ENCODE measurements at places on chromosomes 7 and 10.

DNA sequence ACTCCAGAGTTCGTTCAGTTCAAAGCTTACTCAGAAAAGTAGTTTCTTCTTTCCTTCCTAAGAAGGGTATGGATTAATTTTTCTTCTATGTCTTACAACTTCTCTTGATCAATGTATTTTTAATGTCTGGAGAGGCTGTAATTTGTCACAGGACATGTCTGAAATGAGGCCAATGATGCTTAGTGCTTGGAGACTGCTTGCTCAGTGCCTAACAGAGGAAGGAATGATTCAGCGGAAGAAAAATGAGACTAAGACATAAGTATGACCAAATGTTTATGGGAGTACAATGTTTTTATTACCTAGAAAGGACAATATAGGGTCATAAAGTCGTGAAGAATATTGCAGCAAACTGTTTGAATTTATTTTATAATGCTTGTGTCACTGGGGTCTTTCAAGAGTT, 43.3 kb downstream of the GPR37 start:
- DNase-seq: no peak

GRCh38 chr7:19146699-19147098, 1.5 kb upstream of the FERD3L start:
- no peak for DNase-seq

GRCh38 chr7:28702171-28702570, 256.0 kb downstream of the TRIL start:
- DNase-seq: no peak

GRCh38 chr7:110399421-110399820, 691.5 kb upstream of the LRRN3 start:
- no peak for DNase-seq

- no peak for DNase-seq
Measured at GRCh38 chr10:44035474-44036197, 349.3 kb downstream of the CXCL12 start.

DNA sequence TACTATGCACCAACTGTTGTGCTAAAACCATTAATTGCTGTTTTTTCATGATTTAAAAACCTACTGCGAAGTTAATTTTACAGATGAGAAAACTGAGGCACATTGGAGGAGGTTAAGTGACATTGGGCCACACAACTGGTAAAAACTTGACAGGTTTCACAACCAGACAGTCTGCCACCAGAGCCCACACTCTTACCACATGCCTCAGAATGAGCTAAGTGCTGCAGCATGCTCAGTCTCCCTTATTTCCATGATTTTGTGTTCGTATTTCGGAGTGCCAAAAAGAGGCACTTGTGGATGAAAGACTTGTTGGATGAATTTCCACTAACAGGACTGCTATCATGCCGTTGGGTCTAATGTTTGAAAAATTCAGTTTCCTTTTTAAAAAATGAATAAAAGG, 77.4 kb downstream of the PCLO start:
- DNase-seq: no peak

DNA sequence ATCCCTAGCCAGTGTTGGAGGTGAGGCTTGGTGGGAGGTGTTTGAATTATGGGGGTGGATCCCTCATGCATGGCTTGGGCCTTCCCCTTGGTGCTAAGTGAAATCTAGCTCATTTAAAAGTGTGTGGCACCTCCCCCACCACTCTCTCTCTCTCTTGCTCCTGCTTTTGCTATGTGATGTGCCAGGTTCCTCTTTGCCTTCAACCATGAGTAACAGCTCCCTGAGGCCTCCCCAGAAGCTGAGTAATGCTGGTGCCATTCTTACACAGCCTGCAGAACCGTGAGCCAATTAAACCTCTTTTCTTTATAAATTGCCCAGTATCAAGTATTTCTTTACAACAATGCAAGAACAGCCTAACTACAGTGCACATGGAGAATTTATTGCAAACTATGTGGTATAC, 188.8 kb upstream of the POT1 start:
- no peak for DNase-seq

GRCh38 chr7:83629117-83629880, 19.6 kb downstream of the SEMA3E start:
- DNase-seq: no peak

- DNase-seq: no peak
Measured at GRCh38 chr10:69344591-69345252, 66.4 kb downstream of the HK1 start.

GRCh38 chr7:19491371-19491770, 217.5 kb downstream of the POLR1F start:
- no peak for DNase-seq

DNA sequence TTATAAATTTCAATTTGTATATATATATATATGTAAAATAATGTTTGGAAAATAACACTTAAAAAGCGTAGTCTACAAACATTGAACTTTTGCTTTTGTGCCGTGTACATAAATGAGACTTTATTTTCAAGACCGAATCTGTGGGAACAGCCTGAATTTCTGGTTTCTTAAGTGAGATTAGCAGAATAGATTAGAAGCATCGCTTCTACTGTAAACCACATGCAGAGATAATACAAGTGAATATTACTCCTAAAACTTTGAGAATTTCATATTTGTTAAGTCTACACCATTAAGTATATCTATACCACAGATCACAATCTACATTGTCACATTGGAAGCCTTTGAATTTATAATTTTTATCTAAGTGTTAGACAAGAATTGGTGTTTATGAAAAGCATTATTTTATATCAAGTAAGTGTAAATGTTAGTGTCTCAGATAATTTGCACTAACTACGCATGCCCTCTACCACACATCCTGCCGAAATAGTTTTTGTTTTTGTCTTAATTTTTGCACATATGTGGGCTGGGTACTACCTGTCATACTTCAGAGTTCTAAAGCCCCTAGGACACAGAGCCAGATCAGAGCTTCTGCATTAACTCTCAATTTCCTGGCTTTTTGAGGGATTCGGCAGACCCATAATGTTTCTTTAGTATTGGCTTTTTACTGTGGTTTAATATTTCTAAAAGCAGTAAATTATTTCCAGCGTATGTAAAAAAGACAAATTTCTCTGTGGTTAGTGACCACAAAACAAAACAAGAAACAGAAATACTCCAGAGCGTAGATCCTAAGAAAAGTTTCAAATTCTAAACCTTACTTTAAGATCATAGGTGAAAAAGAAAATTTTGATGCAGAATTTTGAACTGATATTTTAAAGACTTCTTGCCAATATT, 20.0 kb downstream of the TWIST1 start:
- DNase-seq: no peak

DNA sequence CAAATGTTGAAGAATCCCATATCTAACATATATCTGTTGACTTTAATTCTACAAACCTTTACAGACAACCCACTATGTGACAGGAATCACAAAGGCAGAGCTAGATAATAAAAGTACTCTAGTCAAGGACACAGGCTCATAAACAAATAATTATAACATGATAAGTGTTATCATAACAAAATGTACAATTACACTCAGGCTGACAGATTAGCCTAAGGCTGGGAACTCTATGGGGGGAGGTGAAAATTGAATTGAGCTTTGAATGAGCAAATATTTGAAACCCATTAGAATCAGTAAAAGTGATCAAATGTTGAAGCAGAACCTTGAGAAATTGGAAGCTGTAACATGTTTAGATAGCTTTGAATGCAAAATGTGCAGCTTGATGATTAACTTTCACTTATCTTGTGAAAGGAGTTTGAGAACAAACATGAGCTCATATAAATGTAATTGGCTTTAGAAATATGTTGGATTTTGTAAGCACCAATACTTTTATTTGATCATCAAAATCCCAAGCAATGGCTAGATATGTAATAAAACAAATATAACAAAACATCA, 970.2 kb downstream of the SORCS3 start:
- DNase-seq: no peak

DNA sequence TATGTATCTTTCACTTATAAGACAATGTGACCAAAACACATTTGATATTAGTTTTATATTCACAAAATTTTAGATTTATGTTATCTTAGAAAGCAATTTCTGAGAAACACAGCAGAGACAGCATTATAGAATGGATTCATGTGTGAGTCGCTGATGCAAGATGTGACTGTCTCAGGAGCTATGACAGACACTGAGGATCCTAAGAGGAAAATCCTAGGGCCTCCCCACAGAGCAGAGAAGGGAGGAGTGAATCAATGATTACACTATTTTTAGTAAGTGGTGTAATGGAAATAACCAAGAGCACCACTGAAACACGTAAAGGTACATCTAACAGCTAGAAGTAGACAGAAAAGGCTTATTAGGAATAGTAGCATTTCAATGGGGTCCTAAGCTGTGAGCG, 204.0 kb upstream of the PTN start:
- DNase-seq: no peak

DNA sequence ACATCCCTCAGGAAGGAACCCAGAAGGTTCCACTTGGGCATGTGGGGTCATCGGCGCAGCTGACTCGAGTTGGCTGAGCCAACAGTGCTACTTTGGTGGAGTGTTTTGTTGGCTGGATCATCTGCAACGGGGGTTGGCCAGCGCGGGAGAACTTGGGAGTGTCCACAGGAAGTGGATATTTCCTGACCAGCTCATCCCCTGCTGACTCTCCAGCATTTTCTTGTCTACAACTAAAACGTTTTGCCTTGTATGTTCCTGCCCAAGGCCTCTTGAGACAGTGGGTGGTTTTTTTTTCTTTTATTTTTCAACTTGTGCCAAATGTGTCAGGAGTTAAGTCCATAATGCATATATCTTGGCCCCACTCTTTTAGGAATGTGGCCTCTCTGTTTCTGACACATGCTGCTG, 208.6 kb downstream of the ZNF365 start:
- DNase-seq: no peak

- no peak for DNase-seq
Measured at GRCh38 chr7:22469371-22470143, 30.4 kb downstream of the STEAP1B start.

DNA sequence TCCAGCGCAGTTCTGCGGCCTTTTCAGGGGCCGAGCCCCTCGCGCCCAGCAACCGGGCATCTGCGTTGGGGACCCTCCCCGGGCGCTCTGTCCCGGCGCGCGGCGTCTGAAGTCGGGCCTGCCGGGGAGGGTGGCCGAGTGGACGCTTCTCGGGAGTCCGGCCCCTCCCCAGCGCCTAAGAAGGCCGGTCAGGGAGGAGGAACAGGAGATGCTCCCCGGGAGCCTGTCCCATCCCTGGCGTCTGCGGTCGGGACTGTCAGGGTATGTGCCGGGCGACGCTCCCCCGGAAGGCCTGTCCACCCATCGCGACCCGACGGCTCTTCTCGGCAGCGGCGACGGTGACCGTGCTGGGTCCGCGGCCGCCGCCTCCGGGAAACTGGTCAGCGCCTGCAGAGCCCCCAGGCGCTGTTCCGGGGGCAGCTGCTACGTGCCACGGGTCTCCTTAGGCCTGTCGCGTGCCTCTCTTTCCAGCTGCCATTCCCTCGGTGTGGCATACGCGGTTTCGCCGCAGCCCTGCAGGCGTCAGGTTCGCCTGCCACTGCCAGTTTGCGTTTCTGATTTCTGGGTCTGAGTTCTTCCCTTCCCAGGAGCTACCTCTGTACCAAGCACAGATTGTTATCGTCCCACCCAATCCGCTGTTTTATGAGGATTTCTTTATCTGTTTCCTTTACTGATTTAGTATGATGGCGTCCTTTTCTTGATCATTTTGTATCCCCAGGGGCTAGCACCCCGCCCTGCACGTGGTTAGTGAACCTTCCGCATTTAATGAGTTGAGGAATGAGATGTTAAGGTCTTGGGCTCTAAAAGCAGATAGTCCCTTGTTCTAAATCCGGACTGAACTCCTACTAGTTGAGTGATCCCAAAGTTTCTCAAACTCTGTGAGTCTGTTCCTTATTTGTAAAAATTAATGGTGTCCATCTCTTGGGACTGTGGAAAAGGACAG, 782 bp downstream of the IFIT5 start:
- DNase-seq: no peak

DNA sequence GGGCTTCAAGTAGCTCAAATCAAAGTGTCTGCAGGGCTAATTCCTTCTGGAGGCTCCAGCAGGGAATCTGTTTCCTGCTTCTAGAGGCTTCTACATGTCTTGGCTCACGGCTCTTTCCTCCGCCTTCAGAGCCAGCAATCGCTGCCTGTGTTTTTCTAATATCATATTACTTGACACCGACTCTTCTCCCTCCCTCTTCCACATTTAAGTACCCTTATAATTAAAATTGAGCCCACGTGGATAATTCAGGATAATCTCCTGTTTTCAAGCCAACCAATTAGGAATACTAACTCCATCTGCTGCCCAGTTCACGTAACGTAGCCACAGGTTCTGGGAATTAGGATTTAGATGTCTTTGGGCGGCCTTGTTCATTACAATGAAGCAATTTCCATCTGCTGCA, 372.2 kb downstream of the DPP6 start:
- DNase-seq: no peak

DNA sequence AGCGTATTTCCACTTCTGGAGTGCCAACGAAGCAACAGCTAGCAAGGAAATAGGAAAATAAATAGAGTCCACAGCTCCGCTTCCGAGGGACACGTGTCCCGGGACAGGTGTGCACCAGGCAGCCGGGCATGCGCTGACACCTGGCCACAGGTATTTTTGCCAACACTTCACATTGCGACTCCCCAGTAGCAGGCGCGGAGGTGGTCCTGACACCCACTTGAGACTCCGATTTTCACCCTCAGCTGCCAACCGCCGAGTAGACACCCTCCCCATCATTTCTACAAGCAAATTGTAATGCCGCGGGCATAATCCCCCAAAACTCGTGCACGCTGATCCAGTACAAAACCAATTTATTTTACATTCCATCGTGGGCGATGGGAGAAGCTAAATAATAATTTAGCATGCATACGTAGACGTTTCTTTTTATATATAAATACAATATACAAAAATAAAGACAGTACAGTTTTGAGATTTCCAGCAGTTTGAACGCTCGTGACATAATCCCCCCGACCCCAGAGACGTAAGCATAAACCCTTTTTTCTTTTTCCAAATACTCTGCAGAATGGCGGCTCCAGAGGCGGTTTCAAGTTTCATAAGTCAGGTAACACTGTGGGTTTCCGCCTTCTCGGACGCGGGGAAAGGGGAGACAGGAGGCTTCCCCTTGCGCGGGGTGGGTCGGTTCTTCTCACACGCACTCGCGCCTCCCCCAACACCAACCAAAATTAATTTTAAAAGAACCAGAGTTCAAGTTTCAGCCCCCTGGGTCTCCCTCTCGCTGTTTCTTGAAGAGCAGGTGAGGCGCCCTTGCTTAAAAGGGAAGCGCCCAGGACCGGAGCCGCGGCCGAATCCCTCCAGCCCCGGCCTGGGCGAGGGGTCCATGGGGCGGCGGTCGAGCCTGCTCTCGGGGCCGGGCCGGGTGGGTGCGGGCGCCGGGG, 5.7 kb downstream of the MNX1 start:
- DNase-seq: no peak

GRCh38 chr10:51291961-51292360, 217.7 kb downstream of the PRKG1 start:
- DNase-seq: no peak

- no peak for DNase-seq
Measured at GRCh38 chr10:102832987-102833386, 4.2 kb downstream of the CYP17A1 start.

- DNase-seq: no peak
Measured at GRCh38 chr7:4931943-4932342, 27.0 kb downstream of the MMD2 start.

Measured in cortex of kidney (tissue), 1 donor.